ENCODE measurements at places on chromosomes 4 and X. TPM values are rescaled to one million over a fixed set of nuclear protein-coding genes. Genes with fewer than 3 reads are reported as not detected.

- no peaks in the 10 kb centered on the region for H3K27me3 ChIP-seq
- H3K4me1 ChIP-seq, result no peaks in the 10 kb centered on the region
- DNase-seq, result no peak
Observed at GRCh38 chrX:11103006-11103405, 8.1 kb upstream of the HCCS start.

DNA sequence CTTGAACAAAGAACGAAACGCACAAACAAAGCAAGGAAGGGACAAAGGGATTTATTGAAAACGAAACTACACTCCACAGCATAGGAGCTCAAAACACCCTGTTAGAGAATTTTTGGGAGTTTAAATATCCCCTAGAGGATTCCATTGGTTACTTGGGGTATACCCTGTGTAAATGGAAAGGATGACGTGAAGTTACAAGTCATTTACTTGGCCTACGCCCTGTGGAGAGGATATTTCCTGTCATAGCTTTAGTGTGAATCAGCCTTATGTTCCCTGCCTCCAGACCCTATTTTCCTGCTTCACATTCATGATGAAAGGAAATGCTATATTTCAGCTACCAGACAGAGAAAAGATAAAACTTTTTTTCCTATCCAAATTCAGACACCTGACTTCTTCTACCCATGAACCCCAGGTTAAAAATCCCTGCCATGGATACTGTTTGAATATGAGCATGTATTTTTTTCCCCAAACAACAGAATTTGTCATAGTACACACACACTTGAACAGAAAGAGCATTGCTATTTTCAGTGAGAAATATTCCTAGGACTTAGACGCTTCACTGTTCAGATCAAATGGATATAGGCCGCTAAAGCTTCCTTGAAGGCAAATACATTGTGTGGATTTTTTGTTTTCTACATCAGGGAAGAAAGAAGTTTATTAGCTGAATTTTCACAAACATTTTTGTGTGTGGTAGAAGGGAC, 20.4 kb downstream of the PIN4 start:
- H3K27me3 ChIP-seq, result no peaks in the 10 kb centered on the region
- no peak overlapping the region for H3K27ac ChIP-seq
- DNase-seq, result no peak
- H3K36me3 ChIP-seq, result no peaks in the 10 kb centered on the region
- H3K4me3 ChIP-seq, result no peak overlapping the region
- H3K4me1 ChIP-seq, result no peaks in the 10 kb centered on the region

DNA sequence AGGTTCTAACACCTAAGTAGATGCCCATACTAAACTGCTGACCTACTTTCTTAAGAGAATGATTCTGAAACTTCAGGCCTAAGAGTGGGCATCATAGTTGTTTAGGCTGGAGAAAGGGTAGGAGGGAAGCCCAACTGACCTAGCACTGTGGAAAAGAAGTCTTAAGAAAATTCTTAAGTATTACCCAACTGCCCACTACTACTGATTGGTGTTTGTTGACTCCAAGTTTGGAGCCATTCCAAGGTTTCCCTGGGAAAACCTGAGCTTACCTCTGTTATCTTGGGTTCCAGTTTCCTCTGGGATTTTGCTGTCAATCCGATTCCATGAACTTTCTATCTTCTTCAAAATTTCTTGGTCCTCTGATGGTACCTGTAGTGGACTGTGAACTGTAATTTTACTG, 23.9 kb downstream of the ANKRD17 start:
- no peaks in the 10 kb centered on the region for H3K36me3 ChIP-seq
- H3K4me3 ChIP-seq, result no peak overlapping the region
- H3K27ac ChIP-seq, result no peak overlapping the region
- no peaks in the 10 kb centered on the region for H3K4me1 ChIP-seq

DNA sequence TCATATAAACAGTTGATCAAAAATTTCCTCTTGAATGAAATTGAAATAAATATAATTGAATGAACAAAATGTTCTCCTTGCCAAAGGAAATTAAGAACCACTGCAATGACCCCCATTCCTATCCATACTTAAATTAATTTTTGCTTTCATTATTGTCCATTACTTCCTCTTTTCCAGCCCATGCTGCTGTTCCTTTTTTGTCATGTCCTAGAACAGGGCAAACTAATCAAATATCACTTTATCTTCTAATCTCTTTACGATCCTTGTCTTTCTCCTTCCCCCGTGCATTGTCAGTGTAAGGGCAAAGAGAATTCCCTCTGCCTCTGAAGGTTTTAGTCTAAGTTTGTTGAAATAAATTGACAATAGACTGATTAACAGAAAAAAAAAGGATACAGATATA, 203.0 kb downstream of the CENPC start:
- DNase-seq, result no peak
- no peak overlapping the region for H3K4me3 ChIP-seq
- H3K36me3 ChIP-seq, result no peaks in the 10 kb centered on the region
- no peaks in the 10 kb centered on the region for H3K4me1 ChIP-seq
- H3K27ac ChIP-seq, result no peak overlapping the region

- no peak overlapping the region for H3K27ac ChIP-seq
- no peaks in the 10 kb centered on the region for H3K4me1 ChIP-seq
- no peaks in the 10 kb centered on the region for H3K27me3 ChIP-seq
- no peaks in the 10 kb centered on the region for H3K36me3 ChIP-seq
Observed at GRCh38 chrX:22314692-22315091, 42.0 kb downstream of the CBLL2 start.

PAGE5 gene
- not detected for total RNA-seq

DNA sequence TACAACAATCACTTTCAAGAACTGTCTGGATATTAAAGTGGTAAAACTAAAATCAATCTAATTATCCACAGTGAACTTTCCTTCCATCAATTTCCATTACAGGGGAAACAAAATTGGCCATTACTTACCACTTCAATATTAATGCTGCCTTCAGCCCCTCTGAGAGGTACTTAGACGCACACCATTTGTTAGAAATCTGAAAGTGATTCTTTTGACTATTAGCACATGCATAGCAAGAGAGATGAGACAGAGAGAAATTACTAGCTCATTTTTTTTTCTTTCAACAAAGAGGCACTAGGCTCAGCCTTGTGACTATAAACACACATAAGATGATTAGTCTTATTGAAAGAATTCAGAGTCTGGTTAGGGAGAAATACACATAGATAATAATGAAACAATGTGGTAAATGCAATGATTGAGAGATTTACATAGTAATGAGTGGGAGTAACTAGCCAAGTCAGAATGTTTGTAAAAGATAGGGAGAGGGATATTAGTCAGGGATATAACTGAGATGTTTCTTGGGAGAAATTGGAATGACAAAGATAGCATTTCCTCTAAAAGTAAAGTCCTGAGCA, 93.3 kb downstream of the YIPF7 start:
- no peaks in the 10 kb centered on the region for H3K4me1 ChIP-seq
- H3K4me3 ChIP-seq, result no peak overlapping the region
- DNase-seq, result no peak
- no peak overlapping the region for H3K27ac ChIP-seq
- H3K36me3 ChIP-seq, result no peaks in the 10 kb centered on the region
- H3K27me3 ChIP-seq, result no peaks in the 10 kb centered on the region

DNA sequence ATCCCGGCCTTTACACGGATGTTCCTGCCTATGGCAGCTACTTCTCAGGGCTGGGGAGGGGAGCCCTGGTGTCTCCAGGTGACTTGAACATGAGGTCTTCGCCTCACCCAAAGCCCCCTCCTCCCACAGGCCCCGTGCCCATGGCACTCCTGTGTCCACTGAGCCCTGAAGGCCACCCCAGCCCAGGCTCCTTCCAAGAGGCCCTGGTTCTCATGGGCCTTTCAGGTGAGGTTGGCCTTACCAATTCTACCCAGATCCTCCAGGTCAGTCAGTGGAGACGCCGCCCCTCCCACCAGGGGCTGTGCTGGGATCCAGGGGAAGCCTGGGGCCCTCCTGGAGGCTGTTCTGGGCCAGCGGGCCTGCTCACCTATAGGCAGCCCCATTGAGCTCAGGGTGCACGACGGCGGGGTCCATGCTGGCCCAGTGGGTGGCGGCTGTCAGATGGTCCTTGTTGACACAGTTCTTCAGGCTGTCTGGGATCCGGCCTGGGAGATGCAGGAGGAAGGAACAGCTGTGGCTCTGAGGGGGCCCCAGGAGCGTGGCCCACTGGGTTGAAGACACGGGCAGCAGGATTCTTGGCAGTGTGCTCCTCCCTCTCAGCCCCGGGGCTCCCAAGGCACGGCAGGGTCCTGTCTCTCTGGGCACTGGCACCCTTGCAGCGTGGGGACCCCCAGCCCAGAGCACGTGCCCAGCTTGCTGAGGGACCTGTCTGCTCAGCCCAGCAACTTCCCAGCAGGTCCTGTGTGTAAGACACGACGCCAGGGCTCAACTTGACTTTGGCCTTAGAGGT, 36.2 kb downstream of the CTBP1 start:
- no peak for DNase-seq
- H3K36me3 ChIP-seq, result peaks cover 65% of the 10 kb centered on the region
- no peaks in the 10 kb centered on the region for H3K27me3 ChIP-seq
- H3K4me1 ChIP-seq, result peaks cover 24% of the 10 kb centered on the region

DNA sequence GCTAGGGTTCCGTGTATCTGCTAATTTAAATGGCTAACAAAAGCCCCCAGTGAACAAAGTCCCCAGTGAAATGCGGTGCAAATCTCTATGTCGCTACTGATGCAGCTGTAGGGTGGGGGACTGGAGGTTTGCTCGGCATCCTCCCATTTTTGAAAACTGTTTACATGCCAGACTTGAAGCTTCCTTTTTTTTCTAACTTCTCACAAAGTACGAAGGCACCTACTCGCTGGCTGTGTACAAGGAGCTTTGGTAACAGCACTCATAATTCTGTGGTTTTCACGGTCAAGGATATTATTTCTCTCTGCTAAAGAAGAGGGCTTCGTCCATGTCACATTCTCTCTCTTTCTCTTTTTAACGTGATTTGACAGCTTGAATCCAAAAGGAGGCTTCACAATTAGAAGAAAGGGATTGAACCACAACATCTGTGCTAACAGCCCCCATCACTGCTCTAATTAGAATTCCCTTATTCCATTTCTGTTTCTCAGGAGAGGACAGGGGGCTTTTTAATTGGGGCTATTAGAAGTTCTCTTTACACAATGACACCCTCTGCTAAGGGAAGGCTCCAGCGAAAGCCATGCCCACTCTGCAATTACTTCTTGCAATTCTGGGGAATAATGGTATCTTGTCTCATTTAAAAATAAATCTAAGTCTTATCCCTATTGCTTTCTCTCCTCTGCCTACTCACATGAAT, 46.7 kb downstream of the TMEM156 start:
- no peaks in the 10 kb centered on the region for H3K4me1 ChIP-seq
- H3K36me3 ChIP-seq, result peaks cover 6% of the 10 kb centered on the region
- H3K27me3 ChIP-seq, result no peaks in the 10 kb centered on the region

BCORL1 gene
- 8.2 TPM for total RNA-seq
